Activated CD4-positive, alpha-beta T cell treated with anti-CD3 and anti-CD28 coated beads for 4 hours (primary cell): ENCODE measurements at places on chromosomes 11 and 22.
A peak's percentile ranks its signal among the peaks of the same experiment; 100 is the strongest.

DNA sequence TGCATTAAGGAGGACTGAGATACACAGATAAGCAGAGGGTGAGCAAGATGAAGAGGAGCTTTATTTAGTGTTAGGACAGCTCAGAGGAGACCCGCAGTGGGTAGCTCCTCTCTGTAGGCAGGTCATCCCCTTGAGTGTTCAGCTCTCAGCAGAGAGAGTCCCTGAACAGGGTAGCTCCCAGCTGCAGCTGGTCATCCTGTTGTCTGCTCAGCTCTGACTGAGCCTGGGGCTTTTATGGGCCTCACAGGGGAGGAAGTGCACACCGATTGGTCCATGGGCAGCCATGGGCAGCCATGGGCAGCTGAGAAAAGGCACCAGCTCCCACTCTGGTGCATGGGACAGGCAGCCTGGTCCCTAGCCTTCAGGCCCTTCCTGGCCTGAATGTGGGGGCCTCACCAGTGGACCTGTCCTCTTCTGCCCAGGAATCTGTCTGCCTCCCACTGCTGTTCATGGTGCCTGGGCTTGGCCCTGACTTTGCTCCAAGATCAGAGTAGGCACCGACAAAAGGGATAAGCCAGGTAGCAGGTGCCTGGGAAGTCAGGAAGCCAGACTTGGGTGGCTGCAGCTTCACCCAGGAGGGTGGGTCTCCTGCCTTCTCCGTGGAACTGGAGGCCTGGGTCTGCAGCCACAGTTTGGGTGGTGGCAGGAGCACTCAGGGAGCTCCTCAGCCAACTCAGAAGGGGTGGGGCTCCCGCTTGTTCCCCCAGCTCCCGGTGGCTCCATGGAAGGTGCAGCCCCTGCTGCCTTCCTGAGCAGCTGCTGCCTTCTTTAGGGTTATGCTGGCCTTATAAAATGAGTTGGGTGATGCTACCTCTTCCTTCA lies 54.7 kb downstream of the MYEOV start:
- DNase-seq = no peak

- DNase-seq = no peak
These were observed 1374.2 kb downstream of the FAM181B start for GRCh38 chr11:81359476-81359875.

DNA sequence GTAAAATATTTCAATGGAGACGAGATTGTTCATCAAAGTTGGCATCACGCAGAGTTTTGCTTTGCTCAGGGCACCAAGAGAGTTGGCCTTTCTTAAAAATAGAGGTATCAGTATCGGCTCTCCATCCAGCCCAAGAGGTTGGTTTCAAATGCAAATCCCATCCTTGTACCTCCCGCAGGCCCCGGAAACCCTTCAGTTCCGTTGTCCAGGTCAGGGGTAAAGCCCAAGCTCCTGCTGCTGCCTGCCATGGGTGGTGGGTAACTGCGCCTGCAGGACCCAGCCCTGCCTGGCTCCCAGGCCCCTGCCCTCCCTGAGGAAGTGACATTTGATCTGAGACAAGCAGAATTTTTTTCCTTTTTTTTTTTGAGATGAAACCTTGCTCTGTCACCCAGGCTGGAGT lies 49.3 kb upstream of the RTL6 start:
- DNase-seq = no peak

GRCh38 chr11:17063171-17064002 lies 14.1 kb downstream of the RPS13 start:
- no peak for DNase-seq

DNA sequence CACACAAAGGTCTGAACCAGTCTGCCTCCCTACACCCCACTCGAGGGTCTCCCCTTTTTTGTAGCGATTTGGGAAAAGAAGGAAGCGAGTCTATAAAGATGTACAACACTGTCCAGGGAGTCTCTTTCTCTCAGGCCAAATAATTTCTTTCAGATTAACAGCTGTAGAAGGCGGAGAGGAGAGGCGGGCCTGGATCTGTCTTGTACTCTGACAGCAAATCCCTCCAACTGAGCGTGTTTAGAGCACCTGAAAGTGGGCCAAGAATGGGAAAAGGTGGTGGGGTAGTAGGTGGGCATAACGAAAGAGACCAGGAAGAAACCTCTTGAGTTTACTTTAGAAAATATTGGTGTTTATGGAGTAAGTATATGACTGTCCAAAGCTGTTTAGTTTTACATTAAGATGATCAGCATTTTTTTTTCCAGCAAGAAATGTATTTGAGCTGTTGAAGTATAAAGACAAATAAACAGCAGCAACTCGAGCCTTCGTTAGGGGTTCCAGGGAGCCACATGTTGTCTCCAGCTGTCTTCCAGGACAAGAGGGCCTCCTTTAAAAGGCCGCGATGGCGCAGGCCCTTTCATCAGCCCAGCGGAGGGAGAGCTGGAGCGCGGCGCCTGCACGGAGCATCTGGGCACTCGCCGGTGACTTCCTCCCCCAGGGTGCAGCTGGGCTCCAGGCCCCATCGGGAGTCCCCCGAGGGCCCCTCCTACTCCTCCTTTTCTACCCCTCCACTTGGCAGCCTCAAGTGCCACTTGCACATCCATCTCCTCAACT lies 34.9 kb downstream of the SCUBE1 start:
- no peak for DNase-seq

- DNase-seq = no peak
These were observed 37.0 kb downstream of the SFI1 start for GRCh38 chr22:31533374-31533773.

DNA sequence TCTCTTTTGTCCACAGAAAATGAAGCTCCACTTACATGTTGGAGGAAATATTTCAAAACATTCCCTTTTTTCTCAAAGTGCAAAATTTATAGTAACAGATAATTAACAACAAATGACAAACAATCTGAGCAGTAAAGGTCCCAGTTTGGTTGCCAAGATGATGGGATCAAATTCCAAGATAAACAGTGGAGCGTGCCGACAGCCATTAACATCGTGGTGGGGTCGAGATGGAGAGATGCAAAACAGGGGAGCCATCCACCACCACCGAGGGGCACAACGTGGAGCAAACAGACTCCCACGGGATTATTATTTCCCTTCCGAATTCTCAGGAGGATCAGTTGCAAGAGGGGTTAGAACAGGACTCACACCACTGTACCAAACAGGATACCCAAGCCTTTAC lies 17.2 kb downstream of the MPPED2 start:
- DNase-seq = no peak

GRCh38 chr11:57303280-57303989 lies 21.3 kb downstream of the TNKS1BP1 start:
- DNase-seq = no peak

GRCh38 chr11:106186630-106187029 lies 109.2 kb downstream of the AASDHPPT start:
- DNase-seq = no peak

DNA sequence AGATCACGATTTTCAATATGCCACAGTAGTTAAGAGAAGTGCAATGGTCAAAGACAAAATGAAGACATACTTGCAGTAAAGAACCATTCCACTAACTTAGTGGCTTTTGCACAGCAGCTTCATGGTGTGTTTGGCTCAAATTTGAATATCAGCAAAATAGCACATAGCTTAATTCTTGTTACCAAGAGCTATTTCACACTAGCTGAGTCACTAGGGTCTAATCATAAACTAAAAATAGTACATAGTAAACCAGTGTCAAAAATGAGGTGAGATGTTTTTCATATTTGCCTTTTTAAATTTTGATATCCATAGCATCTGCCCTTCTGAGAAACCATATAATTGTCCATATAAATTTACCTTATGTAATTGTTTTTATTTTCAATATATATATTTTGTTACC lies 325.0 kb upstream of the LUZP2 start:
- DNase-seq = no peak

DNA sequence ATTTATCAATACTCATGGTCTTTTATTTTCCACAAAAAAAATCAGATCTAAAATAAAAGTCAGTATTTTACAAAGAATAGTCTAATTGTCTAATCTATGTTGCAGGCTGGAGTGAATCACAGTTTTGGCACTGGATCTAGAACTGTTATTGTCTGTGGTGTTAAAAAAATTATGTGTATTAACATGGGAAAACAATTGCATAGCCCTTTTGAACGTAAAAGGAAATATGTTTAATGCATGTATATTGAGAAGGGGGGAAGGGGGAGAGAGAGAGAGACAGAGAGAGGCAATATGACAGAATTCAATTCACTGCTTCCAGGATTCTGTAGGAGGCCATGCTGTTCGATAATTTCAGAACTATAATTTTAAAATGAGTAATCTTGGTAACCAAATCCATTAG lies 324.9 kb upstream of the CCDC90B start:
- no peak for DNase-seq

DNA sequence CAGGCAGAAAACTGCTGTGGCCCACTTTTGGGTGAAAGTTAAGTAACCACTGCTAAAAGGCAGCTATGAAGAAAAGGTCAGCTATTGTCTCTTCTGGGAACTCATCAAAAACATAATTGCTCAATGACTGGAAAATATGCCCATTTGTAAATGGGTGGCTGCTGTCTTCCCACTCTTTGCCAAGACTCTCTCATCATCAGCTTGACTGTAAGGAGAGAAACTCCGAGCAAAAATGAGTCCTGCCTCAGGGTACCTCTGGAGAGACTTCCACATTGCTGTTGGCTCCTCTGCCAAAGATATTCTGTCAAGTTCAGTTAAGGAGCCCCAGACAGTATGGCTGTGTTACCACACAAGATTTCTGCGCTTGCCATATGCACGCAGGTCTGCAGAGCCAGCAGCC lies 138.7 kb downstream of the BBOX1 start:
- no peak for DNase-seq

DNA sequence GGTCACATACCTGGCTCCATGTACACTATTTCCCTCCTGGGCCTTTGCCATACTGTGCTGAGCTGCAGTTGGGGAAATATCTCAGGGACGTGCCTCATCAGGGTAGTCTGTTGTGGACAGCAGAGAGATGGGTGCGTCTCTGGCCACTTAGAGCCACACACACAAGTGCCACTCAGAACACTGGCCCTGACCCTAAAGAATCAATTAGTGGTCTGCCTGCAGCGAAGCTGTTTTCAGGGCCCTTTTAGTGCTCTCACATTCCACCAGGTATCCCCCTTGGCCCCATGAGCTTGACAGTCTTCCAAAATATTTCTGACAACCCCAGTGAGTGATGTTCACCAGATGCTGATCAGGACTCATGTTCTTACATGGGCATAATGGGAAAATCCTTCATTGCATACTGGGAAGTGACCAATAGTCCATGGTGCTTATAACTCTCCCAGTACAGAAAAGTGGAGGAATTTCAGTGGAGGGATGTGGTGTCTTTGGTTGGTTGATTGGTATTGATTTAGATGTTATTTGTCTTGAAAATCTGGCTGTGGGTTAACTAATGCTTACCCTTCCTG lies 66.1 kb downstream of the ME3 start:
- DNase-seq = no peak

- DNase-seq = no peak
These were observed 33.0 kb downstream of the GLYATL2 start for GRCh38 chr11:58811499-58811898.

- DNase-seq = peak; percentile 91
These were observed at the start of gene SLC39A13 for GRCh38 chr11:47407746-47408590. TSS of gene SLC39A13 (plus strand) at chr11:47408590. CDS start at chr11:47410095, 1,505 bp downstream.

DNA sequence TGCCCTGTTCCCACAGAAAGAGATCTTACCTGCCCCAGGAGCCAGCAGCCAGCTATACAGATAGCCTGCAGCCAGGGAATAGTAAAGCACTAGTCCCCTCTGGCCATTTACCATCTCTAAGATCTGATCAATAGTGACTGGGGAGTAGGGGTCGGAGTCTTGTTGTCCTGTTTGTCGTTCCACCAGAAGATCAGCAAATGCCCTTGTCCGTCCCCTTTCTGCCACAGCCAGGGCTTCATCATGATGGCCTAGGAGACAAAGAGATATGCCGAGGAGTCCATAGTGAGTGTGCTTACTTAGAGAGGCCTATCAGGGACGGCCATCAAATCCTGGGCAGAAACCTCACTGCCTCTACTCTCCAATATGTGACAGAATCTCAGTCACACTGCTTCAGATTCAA lies 177.1 kb upstream of the PITPNB start:
- no peak for DNase-seq

- no peak for DNase-seq
These were observed 73.2 kb upstream of the LMO2 start for GRCh38 chr11:33965032-33965431.

DNA sequence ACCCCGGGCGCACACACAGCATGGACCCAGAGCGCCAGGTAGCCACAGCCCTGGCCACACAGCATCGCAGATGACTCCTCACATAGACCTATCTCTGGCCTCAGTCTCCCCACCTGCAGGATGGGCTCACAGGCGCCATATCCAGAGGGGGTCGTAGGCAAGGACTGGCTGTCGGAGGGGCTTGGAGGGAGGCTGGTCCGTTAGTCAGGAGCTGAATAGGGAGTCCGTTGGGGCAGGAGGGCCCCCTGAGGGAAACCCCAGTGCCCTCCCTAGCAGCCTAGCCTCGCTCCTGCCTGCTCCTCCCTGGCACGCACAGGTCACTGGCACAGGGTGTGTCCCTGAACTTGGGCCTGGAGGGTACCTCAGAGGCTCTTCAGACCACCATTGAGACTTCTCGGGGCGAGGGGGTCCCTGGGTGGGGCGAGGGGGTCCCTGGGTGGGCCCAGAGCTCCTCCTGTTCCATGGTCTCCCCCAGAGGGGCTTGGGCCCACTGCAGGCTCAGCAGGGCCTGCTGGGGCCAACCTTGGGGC lies 2.0 kb downstream of the PLXNB2 start:
- no peak for DNase-seq

- no peak for DNase-seq
These were observed 2.8 kb downstream of the AAMDC start for GRCh38 chr11:77823775-77824174.

- DNase-seq = no peak
These were observed 14.7 kb upstream of the NNMT start for GRCh38 chr11:114281388-114281956.

DNA sequence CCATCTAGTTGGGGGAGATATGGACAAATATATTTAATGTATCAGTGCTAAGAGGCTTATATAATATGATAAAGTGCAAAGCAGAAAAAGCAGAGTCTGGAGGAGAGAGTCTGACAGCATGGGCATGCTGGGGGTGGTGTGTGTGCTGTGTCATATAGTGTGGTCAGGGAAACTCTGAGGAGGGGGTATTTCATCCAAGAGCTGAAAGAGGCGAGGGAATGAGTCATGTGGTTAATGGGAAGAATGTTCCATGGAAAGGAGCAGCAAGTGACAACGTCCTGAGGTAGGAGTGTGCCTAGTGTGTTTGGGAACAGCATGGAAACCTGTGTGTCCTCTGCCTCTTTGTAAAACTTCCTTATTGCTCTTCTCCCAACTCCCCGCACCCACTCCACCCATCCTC lies 38.0 kb downstream of the EIF3F start:
- no peak for DNase-seq

DNA sequence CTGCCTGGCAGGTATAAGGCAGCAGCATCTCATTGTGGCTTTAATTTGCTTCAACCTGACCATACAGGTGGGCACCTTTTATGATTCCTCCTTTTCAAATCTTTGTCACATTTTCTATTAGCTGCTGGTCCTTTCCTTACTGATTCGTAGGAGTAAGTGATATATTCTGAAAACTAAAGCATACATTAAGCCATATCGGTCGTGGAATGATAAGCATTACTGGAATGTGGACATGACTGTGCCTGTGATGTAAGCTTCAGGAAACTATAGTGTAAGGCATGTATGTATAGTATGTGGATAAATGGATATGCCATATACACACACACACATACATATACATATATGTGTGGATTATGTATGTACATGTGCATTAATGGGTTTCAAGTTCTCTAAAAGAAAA lies 20.8 kb downstream of the YPEL1 start:
- no peak for DNase-seq
